ENCODE measurements at places on chromosomes 7 and 10.

GRCh38 chr10:28928484-28928883, 251.2 kb downstream of the BAMBI start:
- DNase-seq: no peak

GRCh38 chr7:18356191-18356645, 139.3 kb upstream of the HDAC9 start:
- DNase-seq: no peak

GRCh38 chr10:11612021-11613001, 861 bp upstream of the USP6NL start:
- no peak for DNase-seq

GRCh38 chr10:103049237-103049636, 131.1 kb downstream of the CNNM2 start:
- DNase-seq: no peak

DNA sequence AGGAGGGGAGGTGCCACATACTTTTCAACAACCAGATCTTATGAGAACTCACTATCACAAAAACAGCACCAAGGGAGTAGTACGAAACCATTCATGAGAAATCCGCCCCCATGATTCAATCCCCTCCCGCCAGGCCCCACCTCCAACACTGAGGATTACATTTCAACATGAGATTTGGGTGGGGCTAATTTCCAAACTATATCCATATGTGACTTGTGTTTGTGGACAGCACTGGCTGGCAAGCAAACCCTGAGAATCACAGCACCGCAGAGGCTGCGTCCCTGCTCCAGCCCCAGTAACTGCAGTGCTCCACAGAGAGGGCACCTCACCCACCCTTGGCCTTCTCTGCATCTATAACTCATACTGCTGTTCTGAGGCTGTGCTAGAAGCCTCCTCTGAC, 211.2 kb upstream of the PODXL start:
- DNase-seq: peak; percentile 18

- no peak for DNase-seq
Measured at GRCh38 chr7:137519947-137520346, 176.4 kb upstream of the PTN start.

DNA sequence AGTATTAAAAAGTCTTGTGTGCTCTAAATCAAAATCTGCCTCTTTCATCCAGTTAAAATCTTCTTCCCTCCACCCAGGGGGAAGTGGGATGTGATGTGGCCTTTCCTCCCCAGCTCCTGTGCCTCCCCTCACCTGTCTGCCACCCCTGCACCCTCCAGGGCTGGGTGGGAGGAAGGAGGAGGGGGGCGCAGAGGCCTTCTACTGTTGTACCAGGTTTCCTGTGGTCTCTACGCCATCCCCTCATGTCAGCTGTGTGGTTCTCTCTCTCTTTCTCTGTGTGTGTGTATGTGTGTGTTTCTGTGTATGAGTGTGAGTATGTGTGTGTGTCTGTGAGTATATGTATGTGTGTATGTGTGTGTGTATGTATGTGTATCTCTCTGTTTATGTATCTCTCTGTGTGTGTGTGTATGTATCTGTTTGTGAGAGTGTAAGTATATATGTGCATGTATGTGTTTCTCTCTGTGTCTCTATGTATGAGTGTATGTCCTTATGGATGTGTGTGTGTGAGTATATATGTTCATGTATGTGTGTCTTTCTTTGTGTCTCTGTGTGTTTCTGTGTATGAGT, 45.5 kb upstream of the C10orf71 start:
- DNase-seq: no peak

- no peak for DNase-seq
Measured at GRCh38 chr10:108450280-108450679, 1285.8 kb upstream of the SORCS1 start.

DNA sequence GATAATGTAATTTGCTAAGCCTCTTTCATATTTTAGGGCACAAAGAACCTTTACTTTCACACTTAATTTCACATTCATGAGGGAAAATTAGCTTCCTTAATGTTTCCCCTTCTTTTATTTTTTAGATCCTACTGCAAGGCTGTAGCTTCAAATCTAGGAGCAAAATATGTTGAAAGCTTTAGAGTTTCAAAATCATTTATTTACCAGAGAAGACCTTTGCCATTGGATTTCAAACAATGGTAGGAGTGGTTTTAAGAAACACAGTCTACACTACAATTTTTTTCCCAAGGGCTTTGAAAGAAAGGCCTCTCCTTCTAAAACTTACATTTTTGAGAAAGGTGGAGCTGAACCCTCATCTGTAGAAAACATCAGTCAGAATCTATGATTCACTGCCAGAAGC, 43.3 kb upstream of the MEOX2 start:
- no peak for DNase-seq

- no peak for DNase-seq
Measured at GRCh38 chr7:35792472-35792871, 8.4 kb upstream of the SEPTIN7 start.

- no peak for DNase-seq
Measured at GRCh38 chr10:124494046-124494807, 32.6 kb downstream of the LHPP start.

GRCh38 chr7:135160098-135160857, 10.2 kb downstream of the CYREN start:
- DNase-seq: no peak

DNA sequence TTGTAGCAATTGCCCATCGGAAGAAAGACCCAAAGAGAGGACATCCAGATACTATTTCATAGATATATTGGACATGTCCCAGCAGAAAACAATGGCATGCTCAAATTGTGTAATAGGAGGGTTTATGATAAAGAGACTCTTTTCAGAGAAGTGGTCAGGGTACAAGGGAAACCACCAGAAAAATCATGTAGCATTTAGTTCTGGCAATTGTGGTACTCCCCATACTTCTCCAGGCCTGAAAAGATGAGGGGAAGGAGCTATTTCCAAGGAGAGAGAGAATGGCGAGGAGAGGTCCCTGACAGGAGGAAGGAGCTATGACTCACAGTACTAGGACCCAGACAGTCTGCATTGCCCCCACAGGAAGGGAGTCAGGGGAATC, 68.4 kb upstream of the ADO start:
- no peak for DNase-seq

DNA sequence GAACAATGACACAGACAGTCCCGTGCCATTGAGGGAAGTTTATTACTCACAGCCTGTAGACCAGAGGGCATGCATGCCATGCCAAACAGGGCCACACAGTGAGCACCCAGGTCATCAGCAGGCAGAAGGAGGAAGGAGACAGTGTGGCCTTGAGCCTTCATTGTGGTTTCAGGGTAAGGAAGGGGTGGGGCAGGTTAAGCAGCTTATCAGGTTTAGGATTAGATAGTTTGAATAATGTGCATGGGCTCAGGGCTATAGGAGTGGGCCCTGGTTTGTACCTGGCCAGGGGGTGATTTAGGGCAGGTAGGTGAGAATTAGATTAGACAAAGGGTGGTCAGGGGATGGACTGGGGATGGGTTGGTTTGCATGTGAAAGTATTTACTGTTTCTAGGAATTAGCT, 67.9 kb downstream of the ADCY1 start:
- no peak for DNase-seq

GRCh38 chr10:128525444-128525843, 399.2 kb upstream of the MKI67 start:
- DNase-seq: no peak
